ENCODE measurements at places on chromosomes 16 and 17.
A peak's percentile ranks its signal among the peaks of the same experiment; 100 is the strongest.

GRCh38 chr16:88505405-88506082 lies 52.5 kb downstream of the ZFPM1 start:
- no peak for DNase-seq

DNA sequence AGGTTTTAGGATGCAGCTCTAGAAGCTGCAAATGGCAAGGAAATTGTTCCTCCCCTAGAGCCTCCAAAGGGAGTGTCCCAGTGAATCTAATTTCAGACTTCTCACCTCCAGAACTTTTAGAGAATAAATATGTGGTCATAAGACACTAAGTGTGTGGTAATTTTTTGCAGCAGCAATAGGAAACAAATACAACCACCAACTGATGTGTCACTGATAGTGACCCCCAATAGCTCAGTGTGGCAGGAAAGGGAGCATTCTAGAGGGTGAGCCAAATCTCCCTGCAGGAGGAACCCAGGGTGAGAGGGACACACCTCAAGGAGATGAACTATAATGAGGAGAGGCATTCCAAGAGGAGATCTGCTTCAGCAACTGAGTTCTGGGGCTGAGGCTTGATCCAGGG lies 4.1 kb downstream of the CCL4L2 start:
- DNase-seq: no peak

GRCh38 chr17:1294157-1294717 lies 14.8 kb downstream of the TRARG1 start:
- no peak for DNase-seq

DNA sequence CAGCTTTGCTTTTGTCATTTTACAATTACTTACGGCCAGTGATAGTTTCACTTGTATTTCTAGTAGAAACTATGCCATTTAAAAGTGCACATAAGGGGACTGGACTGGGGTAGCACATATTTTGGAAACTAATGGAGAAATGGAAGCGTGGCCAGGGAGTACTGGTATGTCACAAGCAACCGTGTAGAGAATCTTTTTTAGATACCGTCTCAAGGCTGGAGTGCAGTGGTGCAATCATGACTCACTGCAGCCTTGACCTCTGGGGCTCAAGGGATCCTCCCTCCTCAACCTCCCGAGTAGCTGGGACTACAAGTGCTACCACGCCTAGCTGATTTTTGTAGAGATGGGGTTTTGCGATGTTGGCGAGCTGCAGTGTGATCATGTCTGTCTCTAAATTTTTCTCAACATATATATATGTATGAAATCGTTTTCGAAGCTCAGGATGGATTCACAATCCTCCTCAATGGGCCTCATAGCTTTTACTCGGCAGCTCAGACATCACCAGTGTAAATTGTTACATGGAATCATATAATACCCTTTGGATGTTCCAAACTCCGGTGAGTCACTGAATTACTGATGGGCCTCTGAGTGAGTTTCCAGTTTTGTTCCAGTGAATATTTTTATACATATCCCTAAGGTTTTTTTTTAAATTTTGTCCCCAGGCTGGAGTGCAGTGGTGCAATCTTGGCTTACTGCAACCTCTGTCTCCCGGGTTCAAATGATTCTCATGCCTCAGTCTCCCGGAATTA lies 51.7 kb downstream of the ZNF778 start:
- no peak for DNase-seq

DNA sequence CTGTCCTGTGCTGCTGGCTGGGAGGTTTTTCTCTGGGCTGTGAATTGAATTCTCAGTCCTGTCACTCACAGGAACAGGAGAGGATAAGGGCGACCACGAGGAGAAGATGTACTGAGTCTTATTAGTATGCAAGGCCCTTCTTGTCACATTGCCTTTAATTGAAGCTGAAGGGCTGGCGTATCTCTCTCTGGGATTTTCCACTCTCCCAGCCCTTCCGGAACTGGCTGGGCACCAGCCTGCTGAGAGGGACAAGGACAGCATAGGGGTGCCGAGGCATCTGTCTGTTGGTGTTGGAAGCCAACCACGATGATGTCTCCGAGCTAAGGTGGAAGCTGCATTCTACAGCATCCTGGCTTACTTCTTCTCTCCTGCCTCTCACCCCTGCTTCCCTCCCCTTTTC lies 33.2 kb downstream of the GPRC5B start:
- DNase-seq: no peak

- no peak for DNase-seq
These were observed 33.5 kb downstream of the TK2 start for GRCh38 chr16:66516509-66516807.

GRCh38 chr17:80034791-80035686 lies 633 bp downstream of the TBC1D16 start:
- DNase-seq: no peak

DNA sequence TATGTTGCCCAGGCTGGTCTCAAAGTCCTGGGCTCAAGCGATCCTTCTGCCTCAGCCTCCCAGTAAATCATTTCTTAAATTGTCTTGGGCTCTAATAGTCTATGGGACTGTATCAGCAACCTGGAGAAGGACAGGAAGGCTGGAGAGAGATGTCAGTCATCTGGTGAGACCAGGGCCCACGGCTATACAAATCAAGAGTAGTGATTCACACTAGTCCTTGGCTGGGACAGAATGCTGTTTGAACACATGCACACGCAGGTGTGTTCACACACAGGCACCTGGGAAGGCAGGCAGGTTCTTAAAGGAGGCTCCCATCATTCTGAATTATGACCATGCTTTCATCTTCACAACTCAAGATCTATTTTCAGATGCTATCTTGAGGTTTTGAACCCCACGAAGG lies 14.1 kb downstream of the NQO1 start:
- no peak for DNase-seq

GRCh38 chr16:83627996-83628395 lies 179.8 kb upstream of the HSBP1 start:
- no peak for DNase-seq

DNA sequence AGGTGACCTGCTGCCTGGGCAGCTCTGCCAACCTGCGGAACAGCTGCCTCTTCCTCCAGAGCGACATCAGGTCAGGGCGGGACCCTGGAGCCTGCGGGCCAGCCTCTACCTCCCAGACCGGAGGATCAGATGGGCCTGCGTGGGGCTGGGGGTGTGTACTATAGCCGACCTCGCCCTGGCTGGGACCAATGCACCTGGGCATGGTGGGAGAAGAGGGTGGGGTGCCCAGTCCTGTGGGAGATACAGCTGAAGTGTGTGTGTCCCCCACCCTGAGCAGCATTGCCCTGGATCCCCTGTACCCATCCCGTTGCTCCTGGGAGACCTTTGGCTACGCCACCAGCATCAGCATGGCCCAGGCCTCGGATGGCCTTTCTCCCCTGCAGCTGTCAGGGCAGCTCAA lies 19.3 kb downstream of the CASKIN2 start:
- DNase-seq: no peak

GRCh38 chr17:2647957-2648356 lies 54.5 kb downstream of the PAFAH1B1 start:
- DNase-seq: no peak

DNA sequence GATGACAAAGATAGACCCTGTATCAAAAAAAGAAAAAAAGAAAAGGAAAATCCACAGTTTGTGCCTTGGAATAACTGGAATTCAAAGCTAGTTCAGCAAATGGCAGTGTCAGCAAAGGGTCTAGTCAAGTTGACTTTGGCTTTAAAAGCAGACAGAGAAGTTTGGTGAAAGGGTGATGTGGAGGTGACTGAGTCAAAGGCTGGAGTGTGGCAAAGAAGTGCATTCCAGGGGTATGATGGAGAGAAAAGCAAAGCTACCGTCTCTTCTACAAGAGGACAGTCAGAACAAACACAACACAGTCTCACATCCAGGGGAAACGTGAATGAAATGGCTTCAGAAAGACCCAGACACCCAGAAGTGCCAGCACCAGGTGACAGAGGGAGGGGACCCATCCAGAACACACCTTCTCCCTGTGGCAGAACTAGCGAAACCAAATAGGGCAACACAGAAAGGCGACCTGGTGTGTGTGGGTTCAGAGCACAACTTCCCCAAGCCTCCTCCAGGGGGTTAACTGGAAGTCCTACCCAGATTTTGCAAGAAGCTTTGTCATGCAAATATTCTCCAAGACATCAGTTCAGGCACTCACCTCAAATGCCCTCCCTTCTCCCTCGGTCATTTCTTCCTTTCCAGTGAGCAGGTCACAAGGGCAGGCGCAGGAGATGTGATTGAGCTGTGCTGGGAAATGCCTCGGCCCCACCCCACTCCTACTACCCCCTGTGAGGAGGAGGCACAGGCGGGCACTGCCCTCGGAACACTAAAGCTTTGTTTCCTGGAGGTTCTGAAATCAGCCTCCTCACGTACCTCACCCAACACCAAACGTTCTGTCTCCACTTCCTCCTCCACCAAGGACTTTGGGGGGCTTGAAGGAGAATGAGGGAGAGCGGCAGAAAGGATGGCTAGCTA lies 481.9 kb downstream of the SOX9 start:
- no peak for DNase-seq

- no peak for DNase-seq
These were observed 6.1 kb upstream of the ABCC12 start for GRCh38 chr16:48161906-48162305.

GRCh38 chr17:40958086-40958953 lies 8.4 kb downstream of the KRT39 start:
- DNase-seq: no peak

- DNase-seq: peak; percentile 11
These were observed 87.4 kb upstream of the LHX1 start for GRCh38 chr17:36849871-36850348.

- no peak for DNase-seq
These were observed 57.3 kb downstream of the MGAT5B start for GRCh38 chr17:76925441-76925891.

DNA sequence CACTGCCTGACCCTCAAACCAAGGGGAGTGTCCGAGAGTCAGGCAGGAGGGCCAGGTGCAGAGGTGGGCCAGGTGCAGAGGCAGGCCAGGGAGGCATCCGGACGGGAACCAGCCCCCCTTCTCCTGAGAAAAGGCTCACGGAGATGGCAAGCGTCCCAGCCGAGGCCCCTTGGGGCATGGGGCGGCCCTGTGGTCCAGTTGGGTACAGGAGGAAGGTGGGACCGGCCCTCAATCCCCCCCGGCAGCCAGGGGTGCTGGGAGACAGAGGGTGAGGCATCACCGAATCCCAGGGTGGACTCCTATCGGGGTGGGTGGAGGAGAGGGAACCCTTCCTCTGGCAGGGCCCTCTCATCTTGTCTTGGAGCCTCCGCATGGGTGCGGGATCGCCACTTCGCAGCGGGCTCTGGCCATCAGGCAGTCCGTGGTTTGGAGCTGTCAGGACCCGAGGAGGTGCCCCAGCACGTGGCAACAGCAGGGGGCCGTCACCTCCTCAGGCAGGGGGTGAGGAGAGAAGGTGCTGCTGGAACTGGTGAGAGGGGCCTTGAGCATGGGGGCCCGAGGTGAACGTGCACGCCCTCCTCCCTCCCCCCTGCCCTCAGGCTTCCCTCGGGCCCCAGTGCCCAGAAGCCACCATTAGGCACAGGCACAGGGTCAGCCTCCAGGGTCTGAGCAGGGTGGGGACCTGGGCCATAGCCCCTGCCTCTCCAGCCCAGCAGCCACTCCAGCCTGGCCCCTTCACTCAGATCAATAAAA lies 38.7 kb upstream of the SLC38A10 start:
- no peak for DNase-seq

- no peak for DNase-seq
These were observed 23.0 kb downstream of the ATF7IP2 start for GRCh38 chr16:10408824-10409381.

DNA sequence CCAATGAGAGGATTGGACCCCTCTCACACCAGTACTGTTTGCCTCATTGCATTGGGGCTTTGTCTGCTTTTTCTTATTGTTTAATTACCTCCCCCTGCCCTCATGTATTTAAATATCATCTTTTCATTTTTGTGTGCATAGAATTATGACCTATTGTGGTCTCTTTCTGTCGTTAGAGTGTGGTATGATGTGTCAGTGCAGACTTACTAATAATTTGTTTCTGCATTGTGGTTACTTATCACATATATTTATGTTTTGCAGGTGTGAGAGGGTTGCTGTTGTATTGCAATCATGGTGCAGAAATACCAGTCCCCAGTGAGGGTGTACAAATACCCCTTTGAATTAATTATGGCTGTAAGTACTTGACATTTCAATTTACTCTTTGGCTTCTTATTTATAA lies 2.5 kb downstream of the SEC14L1 start:
- DNase-seq: no peak

GRCh38 chr17:36934692-36935630 lies 2.3 kb upstream of the LHX1 start:
- DNase-seq: no peak
